SHP77 (cell line): ENCODE measurements at places on chromosomes 2 and 18.

GRCh38 chr2:142745691-142746090, 131.8 kb upstream of the KYNU start:
- no peak for DNase-seq

DNA sequence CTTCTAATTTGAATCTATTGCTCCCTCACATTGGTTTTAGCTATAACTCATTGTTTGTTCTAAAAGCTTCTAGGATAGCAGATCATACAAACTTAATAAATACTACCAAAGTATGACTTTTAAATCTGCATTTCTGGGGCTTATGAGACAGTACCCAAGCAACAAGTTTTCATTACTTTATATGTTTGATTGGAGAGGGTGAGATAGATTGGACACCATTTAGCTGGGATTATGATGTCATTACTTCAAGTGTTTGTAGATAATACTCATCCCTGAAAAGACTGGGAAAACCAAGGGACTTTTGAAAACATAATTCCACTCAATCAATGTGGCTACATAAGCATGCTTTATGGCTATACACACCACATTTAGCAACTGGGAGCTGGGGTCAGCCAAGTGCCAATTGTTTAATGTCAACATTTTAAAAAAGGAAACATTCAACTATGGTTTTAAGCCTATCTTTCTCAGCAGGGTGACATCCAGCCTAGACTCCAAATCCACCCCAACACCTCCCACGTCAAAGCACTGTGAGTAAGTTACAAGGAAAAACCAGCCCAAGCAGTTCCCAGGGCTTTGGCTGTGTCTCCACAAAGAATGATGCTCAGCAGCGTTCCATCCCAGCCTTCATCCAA, 119.9 kb downstream of the ETAA1 start:
- DNase-seq = peak; percentile 35

GRCh38 chr2:158114516-158114915, 12.8 kb downstream of the UPP2 start:
- no peak for DNase-seq

DNA sequence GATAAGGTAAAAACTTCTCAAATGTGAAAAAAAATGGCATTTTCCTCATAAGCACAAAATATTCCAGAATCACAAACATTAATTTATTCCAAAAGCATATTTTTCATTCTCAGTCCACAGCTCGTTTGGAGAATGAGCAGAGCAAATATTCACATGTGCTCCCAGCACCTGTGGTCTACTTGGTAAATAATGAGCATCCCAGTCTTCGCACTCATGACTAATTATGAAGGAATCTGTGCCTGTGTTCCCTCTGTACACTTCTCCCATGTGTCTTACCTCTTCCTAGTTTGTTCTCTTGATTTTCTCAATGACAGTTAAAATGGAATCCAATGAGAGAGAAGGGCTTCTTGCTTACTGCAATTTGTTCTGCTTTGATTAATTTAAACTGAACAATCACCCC, 671.0 kb upstream of the SOX11 start:
- peak; percentile 27 for DNase-seq

DNA sequence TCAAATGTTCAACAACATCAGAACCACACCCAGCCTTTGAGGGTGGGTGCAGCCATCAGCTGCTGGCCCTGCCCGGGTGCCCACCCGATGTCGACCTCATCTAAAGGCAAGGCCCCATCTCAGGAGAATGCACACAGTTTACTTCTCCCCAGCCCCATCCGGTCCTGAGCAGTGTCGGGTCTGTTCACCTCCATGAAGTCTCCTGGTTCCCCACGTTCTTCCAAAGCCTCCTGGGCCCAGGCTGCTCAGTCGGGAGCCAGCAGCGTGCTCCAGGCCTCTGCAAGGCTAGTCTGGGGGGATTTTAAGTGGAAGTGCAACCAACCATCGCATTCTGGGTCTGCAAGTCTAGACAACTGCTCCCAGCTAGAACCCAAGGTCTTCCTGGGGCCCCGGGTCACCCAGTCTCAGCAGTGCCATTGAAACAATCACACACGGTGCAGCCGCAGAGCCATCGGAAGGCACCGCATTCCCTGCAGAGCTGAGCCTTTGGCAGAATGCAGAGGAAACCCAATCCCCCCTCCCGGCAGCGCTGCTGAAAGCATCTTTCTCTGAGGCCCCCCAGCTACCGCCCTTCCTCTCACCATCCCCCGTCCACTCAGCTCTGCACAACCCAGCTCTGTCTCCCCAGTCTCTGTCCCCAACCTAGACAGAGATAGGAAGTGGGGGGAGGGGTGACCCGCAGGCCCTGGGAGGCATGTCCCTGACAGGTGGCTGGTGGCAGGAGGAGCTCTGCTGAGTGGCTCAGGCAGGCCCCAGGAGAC, 8.5 kb downstream of the ESPNL start:
- no peak for DNase-seq

GRCh38 chr2:120885749-120886148, 150.1 kb downstream of the GLI2 start:
- no peak for DNase-seq
